PC-9 (cell line): ENCODE measurements at places on chromosomes 2 and 18. TPM values are rescaled to one million over a fixed set of nuclear protein-coding genes. Genes with fewer than 3 reads are reported as not detected.
A peak's percentile ranks its signal among the peaks of the same experiment; 100 is the strongest.

Gene CRYGD
- total RNA-seq = not detected in 2 replicates

Gene OR6B2
- not detected in 2 replicates for total RNA-seq

Gene ZNF512
- total RNA-seq = 27.1 and 40.6 TPM in 2 replicates

Gene GREB1L
- 3.6 and 6.0 TPM in 2 replicates for total RNA-seq

Gene CD226
- total RNA-seq = 0.13 TPM in 2 replicates

Gene KATNAL2
- total RNA-seq = 9.0 and 9.4 TPM in 2 replicates

Gene MYCN
- not detected in 2 replicates for total RNA-seq

Gene HOXD1
- not detected in 2 replicates for total RNA-seq

Gene MAP2
- 67.7 and 71.1 TPM in 2 replicates for total RNA-seq

Gene ST8SIA3
- not detected in 2 replicates for total RNA-seq

Gene CNNM3
- 28.7 and 28.8 TPM in 2 replicates for total RNA-seq

Gene LONRF2
- total RNA-seq = not detected in 2 replicates

- DNase-seq = no peak
These were observed 46.0 kb upstream of the FAM136A start for GRCh38 chr2:70347831-70348230.

GRCh38 chr2:181456660-181457120, 496 bp upstream of the ITGA4 start:
- DNase-seq = no peak

- DNase-seq = no peak
These were observed 291.9 kb upstream of the SPRED2 start for GRCh38 chr2:65724336-65724735.

GRCh38 chr18:49608366-49609255, 46.8 kb downstream of the LIPG start:
- no peak for DNase-seq

DNA sequence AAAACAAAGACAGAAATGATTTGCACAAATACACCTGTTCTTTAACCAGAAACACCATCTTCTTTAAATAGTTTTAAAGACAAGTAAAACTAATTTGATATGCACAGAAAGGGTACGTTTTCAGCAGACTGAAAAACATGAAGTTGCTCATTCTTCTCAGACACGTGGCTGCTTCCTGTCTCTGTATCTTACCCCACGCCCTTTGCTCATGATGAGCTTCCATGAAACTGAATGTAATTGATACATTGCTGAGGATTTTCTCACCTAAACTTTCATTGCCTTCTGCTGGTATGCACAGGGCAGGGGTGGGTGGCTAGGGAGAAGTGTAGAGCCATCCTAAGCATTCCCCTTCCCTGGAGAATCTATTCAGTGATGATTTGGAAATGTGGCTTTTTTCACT, 644.3 kb downstream of the BCL11A start:
- DNase-seq = no peak

DNA sequence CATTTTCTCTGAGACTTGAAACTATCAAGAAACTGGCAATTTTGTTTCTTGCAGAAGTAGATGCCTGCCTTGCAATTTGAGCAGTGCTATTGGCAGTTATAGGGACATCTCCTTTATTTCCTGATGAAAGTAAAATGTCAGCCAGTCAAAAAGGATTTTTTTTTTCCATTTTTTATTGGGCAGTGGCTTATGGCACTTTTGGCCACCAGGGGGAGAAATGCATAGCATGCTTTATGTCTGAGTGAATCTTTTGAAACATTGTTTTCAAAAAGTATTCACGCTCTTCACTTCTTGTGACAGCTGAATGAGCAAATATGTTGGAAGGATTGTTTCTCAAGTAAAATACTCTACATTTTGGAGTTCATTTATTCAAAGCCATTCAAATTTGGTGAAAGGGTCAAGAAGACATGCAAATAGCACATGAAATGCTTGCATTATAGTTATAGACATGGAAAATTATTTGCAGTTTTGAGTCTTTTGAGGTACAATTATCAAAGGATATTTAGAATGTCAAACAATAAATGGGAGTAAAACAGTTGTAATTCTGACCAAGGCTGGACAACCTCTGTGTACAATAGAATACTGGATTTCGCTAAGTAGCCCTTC, 491.0 kb downstream of the CDH2 start:
- no peak for DNase-seq

GRCh38 chr18:52995875-52996274, 655.9 kb downstream of the DCC start:
- DNase-seq = no peak

GRCh38 chr18:55275039-55275901, 312.7 kb downstream of the TCF4 start:
- peak; percentile 38 for DNase-seq

DNA sequence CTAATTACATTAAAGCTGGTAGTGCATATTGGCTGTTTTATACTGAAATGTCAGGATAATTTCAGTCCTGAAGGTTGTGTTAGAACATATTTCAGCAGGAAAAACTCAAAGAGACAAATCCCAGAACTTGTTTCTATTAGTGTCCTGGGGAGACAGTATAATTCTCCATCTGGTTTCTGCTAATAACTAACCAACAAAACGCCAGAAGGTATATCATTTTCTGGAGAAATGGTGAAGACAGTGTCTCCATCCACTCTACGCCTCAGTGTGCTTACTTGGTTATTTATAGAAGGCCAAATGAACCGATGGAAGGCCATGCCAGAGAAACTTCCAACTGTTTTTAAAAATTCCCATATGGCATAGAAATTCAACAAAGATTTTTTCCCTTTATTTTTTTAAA, 41.6 kb downstream of the GCA start:
- no peak for DNase-seq

DNA sequence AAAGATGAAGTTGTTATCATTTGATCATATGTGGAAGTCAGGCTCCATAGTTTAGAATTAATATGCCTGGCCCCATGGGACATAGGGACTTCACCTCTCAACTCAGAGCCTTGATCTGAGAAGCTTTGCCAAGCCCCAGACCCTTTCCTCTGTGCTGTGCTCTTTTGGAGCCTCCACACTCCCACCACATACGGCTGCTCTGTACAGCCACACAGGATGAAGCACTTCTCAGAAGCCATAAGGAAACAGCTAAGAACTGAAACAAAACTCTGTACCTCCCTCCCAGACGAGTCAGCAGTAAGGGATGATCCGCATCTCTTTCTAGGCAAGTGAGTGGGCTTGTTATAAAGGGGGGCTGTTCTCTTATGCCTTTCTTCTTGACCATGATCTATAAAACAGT, 66.5 kb downstream of the CAB39 start:
- no peak for DNase-seq

DNA sequence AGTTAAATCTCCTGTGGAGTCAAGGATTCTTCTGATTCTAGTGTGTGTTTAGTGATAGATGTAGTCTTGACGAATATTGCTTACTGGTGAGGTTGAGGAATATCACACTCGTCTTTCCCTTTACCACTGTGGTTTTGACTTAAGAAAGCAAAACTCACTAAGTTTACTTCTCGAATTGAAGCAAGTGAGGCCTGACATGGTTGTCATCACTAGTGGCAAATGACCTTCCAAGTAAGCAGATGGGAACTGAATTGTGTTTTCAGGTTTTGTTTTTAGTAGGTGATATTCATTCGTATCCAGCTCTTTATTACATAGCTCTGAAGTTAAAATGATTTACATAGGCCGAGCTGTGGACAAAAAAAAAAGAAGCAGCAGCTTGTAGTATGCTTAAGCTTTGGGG, 20.6 kb upstream of the DSG4 start:
- no peak for DNase-seq

GRCh38 chr18:54359233-54359632, 1.5 kb downstream of the C18orf54 start:
- DNase-seq = no peak

- DNase-seq = no peak
These were observed 7.2 kb upstream of the TSN start for GRCh38 chr2:121748202-121748601.

DNA sequence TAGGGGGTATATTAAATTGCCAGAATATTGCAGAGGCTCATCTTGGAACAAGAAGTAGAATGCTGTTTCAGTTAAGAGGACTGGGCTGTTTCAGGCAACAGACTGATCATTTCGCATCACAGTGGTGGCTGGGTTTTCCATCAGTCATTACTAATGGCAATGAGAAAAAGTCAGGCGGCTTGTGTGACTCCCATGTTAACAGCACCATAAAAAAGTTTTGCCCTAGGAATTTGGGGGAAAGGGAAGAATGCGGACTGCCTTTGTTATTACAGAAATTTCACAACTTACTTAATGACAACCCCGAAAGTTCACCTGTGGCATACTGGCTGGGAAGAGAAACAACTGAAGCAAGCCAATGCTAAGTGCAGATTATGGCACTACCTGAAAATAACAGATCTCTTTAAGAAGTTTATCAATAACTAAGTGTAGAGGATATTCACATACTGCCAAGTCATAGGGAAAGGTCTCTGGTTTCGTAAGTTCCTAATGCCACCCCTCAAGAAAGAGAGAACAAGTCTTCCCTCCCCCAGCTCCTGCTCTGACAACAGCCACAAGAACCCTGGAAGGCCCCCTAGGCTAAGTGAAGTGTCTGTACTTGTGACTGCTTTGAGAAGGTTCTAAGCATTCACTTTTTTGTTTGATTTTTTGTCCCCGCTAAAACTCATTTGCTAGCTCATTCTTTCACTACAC, 40.5 kb upstream of the AP1S3 start:
- DNase-seq = peak; percentile 94

- no peak for DNase-seq
These were observed 194.0 kb downstream of the BABAM2 start for GRCh38 chr2:28084564-28084963.

GRCh38 chr2:85178980-85179411, 45.8 kb downstream of the TCF7L1 start:
- no peak for DNase-seq

GRCh38 chr2:168593713-168594112, 137.6 kb downstream of the CERS6 start:
- DNase-seq = no peak

DNA sequence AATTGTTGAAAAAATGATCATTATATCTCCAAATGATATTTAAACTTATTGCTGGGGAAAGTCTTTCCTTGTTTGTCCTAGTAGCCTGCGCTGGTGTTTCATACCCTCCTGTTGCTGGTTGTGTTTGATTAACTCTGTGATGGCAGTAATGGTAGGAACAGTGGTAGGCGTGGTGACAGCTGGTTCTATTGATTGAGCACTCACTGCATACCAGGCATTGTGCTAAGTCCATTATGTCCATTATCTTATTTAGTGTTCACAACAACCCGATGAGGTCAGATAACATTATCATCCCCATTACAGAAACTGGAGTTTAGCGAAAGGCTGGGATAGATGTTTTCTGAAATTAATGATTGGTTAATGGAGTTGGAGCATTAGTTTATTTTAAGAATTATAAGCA, 77.8 kb upstream of the STON1 start:
- no peak for DNase-seq

DNA sequence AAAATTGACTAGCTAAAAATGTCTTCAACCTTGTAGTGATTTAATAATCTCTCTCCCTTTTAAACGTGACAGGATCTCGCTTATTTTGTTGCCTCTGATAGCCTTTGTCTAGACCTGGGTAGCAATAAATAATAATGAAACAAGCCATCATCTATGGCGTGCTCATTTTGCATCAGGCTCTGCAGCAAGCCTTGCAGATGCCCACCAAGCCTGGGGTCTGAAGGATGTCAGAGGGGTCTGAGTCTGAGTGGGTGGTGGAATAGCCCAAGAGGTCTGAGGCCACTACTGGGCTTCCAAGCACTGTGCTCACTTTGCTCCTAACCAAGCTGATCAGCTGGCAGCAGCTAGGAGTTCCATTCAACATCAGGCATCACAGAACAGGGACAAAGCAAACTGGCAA, 109.4 kb downstream of the GYPC start:
- no peak for DNase-seq

GRCh38 chr2:16653799-16654198, 11.8 kb downstream of the CYRIA start:
- no peak for DNase-seq

DNA sequence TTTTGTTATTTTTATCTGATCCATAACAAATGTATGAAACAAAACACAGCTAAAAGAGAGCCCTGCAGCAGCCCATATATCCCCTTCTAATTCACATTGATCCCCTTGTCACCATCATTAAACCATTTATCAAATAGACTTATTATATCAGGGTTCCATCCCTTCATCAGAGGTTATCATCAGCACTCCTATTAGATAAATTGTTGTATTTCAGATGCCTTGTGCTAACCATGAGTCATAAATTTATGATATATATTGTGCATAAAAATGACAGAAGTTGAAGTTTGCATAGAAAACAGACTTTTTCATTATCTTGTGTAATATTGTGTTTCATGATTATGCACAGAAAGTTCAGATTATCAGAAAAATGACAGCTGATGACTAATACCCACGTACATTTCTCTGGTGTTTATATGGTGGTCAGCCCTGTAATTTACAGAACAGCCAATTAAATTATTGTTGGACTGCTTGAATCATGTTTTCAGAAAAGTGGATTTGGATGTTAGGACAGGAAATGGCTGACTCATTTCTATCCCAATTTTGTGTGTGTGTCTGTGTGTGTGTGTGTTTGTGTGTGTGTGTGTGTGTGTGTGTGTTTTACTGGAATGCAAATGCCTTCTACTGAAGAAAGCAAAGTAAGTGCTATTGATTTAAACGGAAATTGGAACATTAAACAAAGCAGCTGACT, 80.9 kb downstream of the PPP1R1C start:
- no peak for DNase-seq

DNA sequence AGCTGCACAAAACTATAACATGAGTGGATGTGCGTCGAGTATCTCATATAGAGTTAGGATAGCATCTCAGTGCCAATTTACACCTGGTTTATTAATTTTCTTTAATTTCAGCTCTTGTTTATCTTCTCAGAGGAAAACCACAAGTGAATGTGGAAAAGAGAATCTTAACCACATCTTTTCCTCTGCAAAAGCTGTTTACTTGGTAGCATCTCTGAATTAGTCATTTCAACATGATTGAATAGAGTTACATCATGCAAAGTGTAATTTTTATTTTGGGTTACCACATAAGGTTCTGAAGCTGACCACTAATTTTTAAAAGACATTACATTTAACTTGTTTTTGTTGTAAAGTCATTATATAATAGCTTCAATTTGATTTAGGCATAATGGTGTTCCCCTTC, 83.8 kb upstream of the FAM237A start:
- DNase-seq = no peak
